ENCODE measurements at places on chromosomes 11 and 22.

DNA sequence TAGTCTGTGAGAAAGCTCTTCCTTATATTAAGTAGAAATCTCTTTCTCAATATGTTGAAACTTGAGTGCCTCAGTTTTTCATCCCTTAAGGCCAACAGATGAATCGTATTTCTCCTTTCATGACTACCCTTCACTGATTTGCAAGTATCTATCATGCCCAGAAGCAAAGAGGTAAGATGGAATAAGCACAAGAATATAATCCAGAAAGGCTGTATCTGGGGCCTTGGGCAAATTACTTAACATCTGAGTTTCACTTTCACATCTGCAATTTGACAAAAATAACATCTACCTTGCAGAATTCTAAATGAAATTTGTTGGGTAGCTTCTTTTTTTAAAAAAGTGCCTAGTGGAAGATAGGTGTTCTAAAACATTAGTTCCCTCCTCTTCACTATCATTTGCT lies 552.4 kb upstream of the ANO5 start:
- no peak for DNase-seq

GRCh38 chr11:69566001-69566400 lies 75.0 kb upstream of the CCND1 start:
- no peak for DNase-seq

DNA sequence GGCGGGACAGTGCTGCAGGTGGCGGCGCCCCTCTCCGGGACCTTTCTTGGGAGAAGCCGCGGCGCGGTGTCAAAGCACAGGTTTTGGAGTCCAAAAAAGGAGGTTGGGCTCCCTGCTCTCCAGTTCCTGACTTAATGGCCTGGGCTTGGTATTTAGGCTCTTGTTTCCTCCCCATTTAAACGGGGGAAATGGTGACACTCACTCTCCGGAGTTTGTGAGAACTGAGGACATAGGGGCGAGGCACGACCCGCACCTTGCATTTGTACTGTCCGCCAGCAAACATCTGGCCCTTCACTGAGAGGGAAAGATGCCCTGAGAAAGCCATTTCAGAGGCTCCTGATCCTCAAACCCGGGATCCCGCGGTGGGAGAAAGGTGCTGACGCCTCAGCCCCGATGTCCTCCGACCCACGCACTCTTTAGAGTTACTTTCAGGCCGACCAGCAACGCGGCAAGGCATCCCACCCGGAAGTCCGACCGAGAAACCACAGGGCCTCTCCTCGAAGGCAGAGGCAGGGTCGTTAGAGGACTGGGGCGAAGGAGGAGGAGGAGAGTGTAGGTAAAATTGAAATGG lies 2.9 kb upstream of the WDR74 start:
- peak; percentile 36 for DNase-seq

DNA sequence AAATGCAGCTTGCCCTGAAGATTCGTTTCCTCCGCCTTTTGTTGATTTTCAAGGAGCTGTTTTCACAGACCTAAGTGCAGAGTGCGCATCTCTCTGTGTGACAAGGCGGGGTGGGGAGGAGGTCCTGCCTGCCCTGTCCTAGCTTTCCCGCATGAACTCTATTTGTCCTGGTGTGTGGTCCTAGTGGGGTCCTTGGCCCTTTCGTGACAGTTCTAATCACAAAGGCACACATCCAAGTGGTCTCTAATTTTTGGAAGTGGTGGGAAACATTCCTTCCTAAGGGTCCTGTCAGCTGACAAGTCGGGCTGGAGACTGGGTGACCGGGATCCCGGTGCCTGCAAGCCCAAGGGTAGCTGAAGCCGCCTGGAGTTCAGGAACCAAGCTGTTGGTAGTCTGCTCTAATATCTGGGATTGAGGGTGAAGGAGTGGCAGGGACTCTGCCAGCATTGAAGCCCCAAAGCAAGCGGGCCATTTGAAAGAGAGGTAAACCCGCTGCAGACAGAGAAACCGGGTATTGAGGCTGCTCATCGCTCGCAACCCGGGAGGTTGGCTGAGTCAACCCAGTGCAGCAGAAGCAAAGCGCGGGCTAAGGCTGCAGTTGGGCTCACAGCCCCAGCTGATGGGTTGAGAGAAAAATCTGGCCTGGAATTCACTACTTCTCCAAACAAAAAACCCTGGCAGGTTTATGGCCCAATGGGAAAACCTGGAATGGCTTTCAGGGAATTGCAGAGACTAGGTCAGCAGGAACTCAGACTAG lies 28.1 kb upstream of the FBXO3 start:
- DNase-seq = peak; percentile 90

GRCh38 chr11:70525006-70525405 lies 126.7 kb downstream of the CTTN start:
- DNase-seq = no peak

- peak; percentile 44 for DNase-seq
Observed at GRCh38 chr22:42919199-42919598, 62.1 kb upstream of the ARFGAP3 start.

- DNase-seq = no peak
Observed at GRCh38 chr11:9039198-9039597, 35.4 kb upstream of the NRIP3 start.

- no peak for DNase-seq
Observed at GRCh38 chr11:130560781-130561109, 112.3 kb downstream of the ADAMTS15 start.

DNA sequence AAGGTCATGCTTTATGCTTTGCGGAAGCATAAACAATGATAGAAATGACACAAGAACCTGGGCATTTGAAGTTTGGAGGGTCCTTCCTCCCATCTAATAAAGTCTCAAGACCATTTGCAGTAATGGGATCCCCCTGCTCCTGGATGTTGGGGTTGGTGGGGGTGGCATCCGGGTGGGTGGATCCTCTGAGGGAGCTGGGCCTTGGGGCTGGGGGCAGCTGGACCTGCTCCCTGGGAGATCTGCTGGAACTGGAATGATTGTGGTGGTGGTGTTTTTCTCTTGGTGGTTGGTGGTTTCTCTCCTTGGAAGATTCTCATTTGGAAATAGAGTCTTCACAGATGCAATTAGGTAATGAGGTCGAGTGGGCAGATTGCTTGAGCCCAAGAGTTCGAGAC lies 2.2 kb upstream of the NAP1L4 start:
- DNase-seq = no peak

- no peak for DNase-seq
Observed at GRCh38 chr11:422249-422656, 7.5 kb upstream of the SIGIRR start.
